ENCODE measurements at places on chromosomes 13 and 19.

GRCh38 chr13:37175996-37176395 lies 70.5 kb upstream of the CSNK1A1L start:
- DNase-seq, result no peak

DNA sequence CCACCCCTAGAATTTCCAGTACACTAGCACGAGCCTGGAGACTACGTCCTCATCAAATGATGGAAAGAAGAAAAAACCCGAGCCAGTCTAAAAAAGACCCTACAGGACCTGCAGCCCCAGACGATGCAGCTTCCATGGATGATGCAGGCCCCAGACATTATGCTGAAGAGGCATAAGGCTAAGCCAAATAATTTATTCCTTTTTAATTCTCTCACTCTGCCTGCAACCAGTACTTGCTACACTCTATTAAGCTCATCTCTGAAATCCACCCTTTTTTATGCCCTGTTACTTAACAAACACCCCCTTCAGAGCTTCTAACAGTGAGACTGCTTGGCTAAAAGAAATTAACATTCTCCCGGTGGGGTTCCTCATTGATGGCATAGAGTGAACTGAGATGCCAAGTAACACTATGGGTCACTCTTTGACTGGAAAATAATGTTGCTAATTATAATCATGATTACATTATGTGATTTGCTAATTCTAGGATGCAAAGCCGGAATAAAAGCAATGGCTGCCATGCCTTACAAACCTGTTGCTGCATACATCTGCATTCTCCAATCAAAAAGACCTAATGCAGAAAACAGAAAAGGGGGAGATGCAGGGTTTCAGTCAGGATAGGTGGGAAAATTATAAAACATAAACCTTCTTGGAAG lies 1462.4 kb downstream of the UQCRFS1 start:
- DNase-seq, result no peak

DNA sequence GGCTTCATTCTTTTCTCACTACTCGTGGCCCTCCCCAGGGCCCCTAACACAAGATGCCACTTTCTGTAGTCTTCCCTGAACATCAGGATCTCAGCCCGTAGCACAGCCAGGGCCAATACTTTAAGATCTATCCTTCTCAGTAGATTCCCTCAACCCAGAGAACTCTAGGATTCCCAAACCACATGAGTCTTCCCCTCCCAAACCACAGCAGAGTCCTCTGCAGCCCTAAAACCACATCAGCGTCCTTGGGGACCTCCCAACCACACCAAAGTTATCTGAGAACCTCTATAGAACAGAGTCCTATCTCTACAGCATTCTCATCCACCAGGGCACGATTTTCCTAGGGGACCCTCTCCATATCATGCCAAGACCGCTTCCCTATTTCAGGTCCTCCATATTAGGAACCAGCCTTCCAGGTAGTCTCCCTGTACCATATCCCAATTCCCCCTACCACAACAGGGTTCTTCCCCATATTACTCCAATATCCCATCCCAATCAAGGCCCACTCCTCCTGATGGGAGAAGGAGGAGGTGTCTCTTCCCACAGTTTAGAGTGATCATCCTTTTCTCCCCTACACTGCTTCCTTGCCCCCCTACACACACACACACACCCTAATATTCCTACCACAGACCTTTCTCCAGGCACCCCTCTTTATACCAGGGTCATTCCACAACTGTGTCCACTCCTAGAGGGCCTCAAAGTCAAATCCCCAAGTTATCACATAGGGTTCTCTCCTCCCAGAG lies 1.4 kb downstream of the DYRK1B start:
- no peak for DNase-seq

DNA sequence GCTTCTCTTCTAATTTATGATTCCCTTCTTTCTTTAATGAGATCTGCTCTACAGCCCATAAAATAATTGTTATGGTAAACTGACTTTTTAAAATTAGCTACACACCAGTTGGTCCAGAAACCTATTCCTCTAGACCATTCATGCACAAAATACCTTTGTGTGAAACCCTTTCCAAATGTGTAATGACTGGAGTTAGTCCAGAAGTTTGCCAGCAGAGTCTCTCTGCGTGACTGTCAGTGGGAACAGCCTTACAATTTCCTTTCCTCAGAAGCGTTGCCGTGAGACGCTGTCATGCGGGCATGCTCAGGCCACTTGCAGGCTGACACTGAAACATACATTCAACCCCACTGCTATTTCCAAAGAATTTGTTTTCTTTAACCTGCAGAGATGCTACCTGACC lies 965.2 kb downstream of the PCDH9 start:
- no peak for DNase-seq
